Ovary (tissue), 10 donors: ENCODE measurements at places on chromosomes 4 and X. TPM values are rescaled to one million over a fixed set of nuclear protein-coding genes. Genes with fewer than 3 reads are reported as not detected.

DNA sequence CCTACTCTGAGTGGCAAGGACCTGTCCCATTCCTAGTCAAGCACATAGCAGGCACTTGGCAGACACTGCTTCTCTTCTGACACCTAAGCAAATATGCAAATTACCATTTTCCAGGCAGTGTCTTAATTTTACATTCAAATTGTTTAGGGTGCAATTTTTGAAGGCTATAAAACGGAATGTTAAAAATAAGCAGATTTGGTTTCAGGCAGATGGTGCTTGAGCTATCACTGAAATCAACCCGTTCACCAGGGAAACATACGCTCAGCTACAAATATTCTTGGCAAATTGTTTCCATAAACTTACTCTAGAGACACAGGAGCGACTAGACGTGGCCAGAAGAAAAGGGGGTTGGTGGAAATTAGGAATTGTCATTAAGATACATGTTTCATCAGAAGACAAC, 45.7 kb downstream of the BEND2 start:
- no peak for DNase-seq

- no peak for DNase-seq
These were observed 10.7 kb downstream of the CLNK start for GRCh38 chr4:10673817-10674369.

DNA sequence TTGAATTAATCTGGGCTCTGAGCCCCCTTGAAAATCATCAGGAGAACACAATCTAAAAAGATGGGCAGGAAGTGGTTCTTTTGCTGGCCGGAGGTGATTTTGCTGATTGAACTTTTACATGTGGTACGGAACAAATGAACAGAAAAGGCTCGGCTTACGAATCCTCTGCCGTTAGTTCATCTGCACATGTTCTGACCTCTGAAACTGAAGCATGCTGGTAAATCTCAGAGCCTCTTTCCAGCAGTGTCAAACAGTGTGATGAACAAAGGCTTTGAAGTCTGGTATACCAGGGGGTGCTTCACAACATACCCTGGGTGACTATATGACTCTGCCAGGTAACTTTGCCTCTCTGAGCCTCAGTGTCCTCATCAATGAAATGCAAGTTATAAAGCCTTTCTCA, 194.2 kb upstream of the C1QTNF7 start:
- DNase-seq: no peak

GRCh38 chr4:53014881-53015280, 152.8 kb downstream of the RASL11B start:
- DNase-seq: no peak

DNA sequence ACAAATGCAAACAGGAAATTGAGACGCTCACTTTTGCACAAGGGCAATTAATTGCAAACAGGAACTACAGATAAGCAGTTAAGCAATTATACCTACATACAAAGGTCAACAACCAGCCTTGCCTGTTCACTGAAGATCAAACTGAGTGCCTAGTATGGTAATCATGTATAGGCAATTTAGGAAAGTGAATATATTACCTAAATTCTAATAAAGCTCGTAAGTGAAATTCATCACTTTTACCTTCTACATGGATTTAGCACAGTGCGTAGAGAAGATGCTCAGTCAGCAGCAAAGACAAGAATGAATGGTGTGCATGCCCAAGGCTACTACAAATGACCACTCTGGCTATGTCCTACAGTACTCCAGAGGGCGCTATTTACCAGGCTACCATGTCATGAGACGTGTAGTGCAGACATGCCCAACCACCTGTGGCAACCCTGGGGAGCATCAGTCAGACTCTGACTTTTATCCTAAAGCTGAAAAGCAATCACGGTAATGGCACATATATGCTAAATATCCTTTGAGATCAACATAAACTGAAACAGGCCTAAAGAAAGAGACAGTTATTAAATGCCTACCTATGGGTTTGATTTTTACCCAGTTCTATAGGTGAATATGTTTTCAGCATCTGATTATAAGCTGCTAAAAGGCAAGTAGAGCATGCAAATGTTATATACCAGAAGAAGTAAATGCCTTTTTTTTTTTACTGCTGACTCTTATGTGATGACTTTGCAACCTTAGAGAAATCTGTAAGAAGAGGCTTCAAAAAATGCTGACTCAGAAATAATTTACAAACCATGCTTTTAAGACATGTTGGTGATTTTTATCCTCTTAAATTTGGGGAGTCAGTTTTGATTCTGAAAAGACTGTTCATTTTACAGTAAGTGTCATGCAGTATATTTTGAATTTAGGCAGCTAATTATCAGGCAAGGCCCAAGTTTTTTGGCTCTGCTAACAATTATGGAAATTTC, 178.0 kb downstream of the PPP3CA start:
- peak; percentile 35 for DNase-seq

DNA sequence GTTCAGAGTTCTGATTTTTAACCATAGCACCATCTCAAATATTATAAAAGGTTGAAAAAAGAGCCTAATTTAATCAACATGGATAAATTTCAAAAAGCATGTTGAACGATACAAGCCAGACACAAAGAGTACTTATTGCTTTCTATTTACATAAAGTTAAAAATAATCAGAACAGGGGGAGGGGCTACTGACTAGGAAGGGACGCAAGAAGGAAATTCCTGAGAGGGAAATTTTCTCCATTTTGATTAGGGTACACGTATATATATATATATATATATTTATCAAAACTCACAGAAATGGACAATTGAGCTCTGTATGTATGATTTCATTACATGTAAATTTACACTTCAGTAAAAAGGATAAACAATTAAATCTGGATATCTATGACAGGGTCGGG, 482 bp upstream of the MBTPS2 start:
- DNase-seq: no peak

- no peak for DNase-seq
These were observed 109.6 kb downstream of the ANXA3 start for GRCh38 chr4:78661086-78661690.

DNA sequence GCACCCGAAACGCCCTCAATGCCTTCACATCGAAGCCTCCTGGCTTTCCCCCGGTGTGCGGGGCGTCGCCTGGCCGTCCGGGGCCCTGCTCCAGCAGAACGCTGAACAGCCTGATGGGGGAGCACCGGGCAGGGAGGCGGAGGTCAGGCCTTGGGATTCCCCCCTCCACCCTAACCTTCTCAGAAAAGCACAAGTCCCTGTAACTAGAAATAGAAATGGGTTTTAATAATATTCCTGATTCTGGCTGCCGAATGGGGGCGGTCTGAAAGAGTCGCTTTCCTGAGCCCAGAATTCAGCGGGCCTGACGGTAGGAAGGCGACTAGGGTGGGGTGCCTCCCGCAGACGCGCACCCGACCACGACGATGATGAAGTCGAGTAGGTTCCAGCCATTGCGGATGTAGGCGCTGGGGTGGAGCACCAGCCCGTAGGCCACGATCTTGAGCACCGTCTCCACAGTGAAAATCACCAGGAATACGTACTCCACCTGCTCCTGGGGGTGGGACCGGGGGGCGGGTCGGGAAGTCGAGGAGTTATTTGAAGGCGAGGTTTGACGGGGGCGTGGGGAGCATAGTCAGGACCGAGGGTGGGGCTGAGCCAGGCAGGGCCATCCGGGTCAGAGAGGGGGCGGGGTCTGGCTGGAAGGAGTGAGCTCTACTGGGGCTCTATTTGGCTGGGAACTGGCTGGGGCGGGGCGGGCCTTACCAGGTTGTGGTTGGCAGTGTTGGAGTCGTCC, 2.5 kb downstream of the CACNA1F start:
- no peak for DNase-seq

PRRG1 gene
- polyA plus RNA-seq: 8.3 TPM

BTK gene
- polyA plus RNA-seq: 0.81 TPM
